ENCODE measurements at places on chromosomes 5 and 9.

- no peak for DNase-seq
Measured at GRCh38 chr9:133884907-133885744, 107.0 kb downstream of the VAV2 start.

- no peak for DNase-seq
Measured at GRCh38 chr9:125511789-125512660, 195.0 kb downstream of the MAPKAP1 start.

GRCh38 chr5:126199467-126199866, 223.7 kb upstream of the GRAMD2B start:
- no peak for DNase-seq

DNA sequence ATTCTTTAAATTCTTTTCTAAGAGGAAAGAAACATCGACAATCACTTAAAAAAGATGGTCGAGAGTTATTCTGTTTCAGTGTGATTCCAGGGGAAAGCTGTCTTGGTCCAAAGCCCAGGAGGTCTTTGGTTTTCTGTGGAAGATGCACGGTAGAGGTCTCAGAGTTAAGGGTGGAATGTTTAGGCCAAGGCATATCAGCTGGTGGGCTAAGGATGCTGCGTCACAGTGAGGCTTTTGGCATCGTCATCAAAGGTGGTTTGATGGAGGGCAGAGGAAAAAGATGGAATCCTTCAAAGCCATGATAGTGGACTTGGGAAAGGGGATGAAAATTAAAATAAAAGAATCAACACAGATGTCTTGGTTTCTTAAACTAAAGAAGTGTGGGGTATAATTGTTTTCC, 137.3 kb upstream of the ANKH start:
- no peak for DNase-seq

DNA sequence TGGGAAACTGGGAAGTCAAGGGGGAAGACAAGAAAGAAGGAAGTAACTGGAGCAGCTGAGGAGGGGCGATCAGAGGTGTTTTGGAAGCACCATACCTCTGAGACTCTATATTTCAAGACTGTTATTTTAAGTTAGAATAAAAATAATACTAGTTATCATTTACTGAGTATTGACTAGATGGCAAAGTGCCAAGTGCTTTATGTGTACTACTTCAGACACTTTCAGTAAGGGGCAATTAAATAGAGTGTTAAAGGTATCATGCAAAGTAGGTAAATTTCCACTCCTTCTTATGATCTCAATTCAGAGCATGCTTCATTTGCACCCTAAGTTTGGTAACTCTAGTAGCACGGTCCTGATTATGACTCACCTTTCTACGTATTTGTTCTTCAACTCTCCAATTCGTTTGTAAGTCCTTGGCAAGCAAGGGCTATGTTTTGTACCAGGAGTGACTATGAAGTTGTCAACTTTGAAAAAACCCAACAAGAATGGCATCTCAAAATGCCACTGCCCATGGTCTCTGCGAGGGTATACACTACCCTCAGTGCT, 152.4 kb upstream of the RAPGEF1 start:
- DNase-seq, result no peak

DNA sequence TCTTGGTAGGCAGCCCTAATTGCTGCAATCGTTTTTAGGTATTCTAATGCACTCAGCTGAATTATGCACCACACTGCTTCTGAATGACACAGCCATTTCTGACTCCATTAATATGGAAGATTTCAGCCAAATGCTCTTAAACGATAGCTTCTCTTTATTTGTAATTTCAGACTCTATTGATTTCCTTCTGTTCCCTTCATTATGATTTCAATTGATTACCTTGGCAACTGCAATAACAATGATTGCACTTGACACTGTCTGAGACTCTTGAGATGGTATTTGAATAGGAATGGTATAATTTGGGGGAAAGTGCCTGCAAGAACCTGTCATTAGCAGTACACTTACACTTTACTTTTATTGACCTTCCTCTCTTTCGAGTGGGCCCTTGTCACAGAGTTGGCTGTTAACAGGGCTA, 296.1 kb upstream of the DMAC1 start:
- no peak for DNase-seq

DNA sequence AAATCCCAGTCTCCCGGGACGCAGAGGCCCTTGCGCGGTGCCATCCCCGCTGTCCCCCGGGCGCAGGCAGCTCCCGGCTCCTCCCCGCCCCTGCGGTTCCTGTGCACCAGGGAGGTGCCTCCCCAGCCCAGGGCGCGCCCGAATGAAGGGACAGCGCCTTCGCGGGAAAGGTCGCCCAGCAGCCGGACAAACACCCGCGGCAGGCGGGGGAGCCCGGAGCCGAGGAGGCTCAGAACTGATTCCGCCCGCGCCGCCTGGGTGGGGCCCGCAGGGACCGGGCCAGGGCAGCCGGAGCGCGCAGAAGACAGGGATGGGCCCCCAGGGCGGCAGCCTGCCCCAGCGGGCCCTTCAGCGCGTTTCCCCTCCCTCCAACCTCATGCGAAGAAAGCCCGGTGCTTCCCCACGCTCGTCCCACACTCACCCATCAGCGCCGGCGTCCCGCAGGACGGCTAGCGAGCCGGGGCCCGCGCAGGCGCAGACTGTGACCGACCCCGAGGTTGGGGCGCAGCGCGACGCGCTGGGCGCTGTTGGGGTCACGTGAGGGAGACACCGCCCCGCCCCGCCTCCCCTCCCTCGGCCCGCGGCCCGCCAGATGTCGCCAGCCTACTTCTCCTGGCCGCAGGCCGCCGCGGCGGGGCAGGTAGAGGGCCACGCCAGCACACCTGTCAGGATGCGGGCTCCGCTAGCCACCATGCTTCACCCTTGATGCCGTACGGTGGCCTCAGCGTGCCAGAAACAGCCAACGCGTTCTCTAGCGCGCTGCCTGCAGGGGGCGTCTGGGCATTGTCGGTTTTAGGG, at the start of gene SLC25A51:
Gene SLC25A51, minus strand, starts transcription at position 481 of the 798 bp plus-strand sequence. CDS start 15,577 bp downstream, outside the sequence.
- DNase-seq, result peak; percentile 98

DNA sequence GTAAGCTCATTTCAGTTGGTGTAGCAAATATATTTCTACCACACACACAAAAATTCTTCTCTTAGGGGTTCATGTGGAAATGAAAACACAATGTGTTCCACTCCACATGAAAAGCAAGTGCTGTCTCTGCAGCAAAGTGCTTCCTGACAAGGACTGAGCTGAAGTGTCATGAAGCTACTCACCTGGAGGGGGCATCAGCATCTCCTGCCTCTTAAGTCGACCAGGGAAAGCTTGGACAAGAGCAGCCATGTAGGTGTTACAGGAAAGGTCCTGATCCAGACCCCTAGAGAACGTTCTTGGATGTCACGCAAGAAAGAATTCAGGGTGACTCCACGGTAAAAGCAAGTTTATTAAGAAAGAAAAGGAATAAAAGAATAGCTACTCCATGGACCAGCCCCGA, 62.8 kb downstream of the SV2C start:
- DNase-seq, result no peak

Data from effector memory CD8-positive, alpha-beta T cell (primary cell).